PC-3 (cell line): ENCODE measurements at places on chromosomes 3 and 15. TPM values are rescaled to one million over a fixed set of nuclear protein-coding genes. Genes with fewer than 3 reads are reported as not detected.

Gene TERB2
- not detected in 2 replicates for total RNA-seq

Gene RGMA
- 1.3 and 2.5 TPM in 2 replicates for total RNA-seq

Gene ABI3BP
- 23.4 and 31.6 TPM in 2 replicates for total RNA-seq

GRCh38 chr3:128621234-128621633 lies 29.4 kb downstream of the RPN1 start:
- no peak for DNase-seq
- H3K36me3 ChIP-seq: peaks cover 59% of the 10 kb centered on the region
- H3K27ac ChIP-seq: no peak overlapping the region
- H3K4me1 ChIP-seq: no peaks in the 10 kb centered on the region

DNA sequence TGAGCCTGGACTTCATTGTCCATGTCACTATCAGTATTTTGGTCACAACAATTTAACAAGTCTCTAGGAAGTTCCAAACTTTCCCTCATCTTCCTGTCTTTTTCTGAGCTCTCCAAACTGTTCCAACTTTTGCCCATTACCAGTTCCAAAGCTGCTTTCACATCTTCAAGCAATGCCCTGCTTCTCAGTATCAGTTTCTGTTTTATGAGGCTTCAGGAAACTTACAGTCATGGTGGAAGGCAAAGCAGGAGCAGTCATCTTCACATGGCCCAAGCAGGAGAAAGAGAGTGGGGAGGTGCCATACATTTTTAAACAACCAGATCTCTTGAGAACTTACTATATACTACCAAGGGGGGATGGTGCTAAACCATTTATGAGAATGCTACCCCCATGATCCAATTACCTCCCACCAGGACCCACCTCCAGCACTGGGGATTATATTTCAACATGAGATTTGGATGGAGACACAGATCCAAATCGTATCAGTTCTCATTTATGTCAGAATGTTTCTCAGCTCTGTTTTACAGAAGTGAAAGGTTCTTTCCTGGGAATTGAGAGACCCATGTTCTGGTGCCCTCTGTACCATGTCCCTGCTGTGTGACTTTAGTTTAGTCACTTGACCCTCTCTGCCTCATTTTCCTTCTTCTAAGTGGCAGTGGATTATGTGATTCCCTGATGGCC lies 169.7 kb downstream of the PLCL2 start:
- H3K36me3 ChIP-seq: no peaks in the 10 kb centered on the region
- H3K27me3 ChIP-seq: no peaks in the 10 kb centered on the region
- no peak for DNase-seq
- H3K4me3 ChIP-seq: no peak overlapping the region

GRCh38 chr3:73555076-73555475 lies 69.7 kb downstream of the PDZRN3 start:
- no peak overlapping the region for H3K4me3 ChIP-seq
- H3K27ac ChIP-seq: no peak overlapping the region
- no peak for DNase-seq
- H3K36me3 ChIP-seq: no peaks in the 10 kb centered on the region
- no peaks in the 10 kb centered on the region for H3K27me3 ChIP-seq

- H3K27me3 ChIP-seq: no peaks in the 10 kb centered on the region
- no peak for DNase-seq
- H3K36me3 ChIP-seq: no peaks in the 10 kb centered on the region; the same call in 1 of the 2 replicates
- peak overlapping the region; percentile 84 for H3K4me3 ChIP-seq
- peak overlapping the region; percentile 97 for H3K27ac ChIP-seq
- peaks cover 32% of the 10 kb centered on the region for H3K4me1 ChIP-seq
These were observed 72.0 kb upstream of the MAP4 start for GRCh38 chr3:48088056-48088748.

DNA sequence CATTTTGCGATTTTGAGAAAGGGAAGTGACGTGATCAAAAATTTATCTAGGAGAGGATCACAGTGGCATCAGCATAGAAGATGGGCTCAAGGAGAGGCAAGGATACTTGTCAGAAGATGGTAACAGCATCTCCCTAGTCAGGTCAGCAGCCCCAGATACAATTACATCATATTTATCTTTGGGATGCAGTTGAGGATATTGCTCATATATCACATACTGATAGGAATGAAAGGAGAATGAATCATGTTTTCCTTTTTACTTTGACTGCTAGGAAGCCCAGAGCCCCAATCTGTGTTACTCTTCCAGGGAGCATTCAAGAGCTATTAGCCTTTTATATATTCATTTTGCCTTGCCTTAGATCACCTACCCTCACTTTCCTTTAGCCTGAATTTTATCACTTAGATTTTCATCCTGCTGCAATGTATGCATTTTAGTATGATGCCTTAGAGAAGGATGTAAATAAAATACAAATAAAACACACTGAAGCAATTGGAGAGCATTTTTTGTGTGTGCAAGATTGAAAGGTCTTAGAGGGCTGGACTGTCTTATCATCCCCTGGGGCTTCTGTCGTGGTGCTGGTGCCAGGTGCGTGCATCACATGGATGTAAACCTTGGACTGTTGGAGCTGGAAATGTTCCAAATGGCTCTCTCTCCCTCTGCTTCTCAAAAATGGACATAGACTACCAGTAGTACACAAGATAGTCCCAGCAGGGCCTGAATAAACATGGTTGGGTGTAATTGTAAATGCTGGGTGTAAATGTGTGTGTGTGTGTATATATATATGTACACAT lies 40.3 kb downstream of the CORO2B start:
- H3K27me3 ChIP-seq: no peaks in the 10 kb centered on the region
- no peak overlapping the region for H3K4me3 ChIP-seq
- no peaks in the 10 kb centered on the region for H3K36me3 ChIP-seq
- H3K4me1 ChIP-seq: no peaks in the 10 kb centered on the region
- H3K27ac ChIP-seq: no peak overlapping the region

GRCh38 chr3:141849056-141849815 lies 27.2 kb upstream of the ATP1B3 start:
- H3K27me3 ChIP-seq: no peaks in the 10 kb centered on the region
- H3K4me1 ChIP-seq: no peaks in the 10 kb centered on the region; the same call in 1 of the 2 replicates

GRCh38 chr3:40097131-40098117 lies 212.1 kb upstream of the EIF1B start:
- no peak overlapping the region for H3K4me3 ChIP-seq
- H3K27me3 ChIP-seq: peaks cover 16% of the 10 kb centered on the region; the same call in 1 of the 2 replicates
- H3K36me3 ChIP-seq: no peaks in the 10 kb centered on the region
- H3K4me1 ChIP-seq: no peaks in the 10 kb centered on the region
- DNase-seq: peak; percentile 6
- H3K27ac ChIP-seq: no peak overlapping the region

GRCh38 chr3:14548321-14548729 lies 8.2 kb upstream of the GRIP2 start:
- no peaks in the 10 kb centered on the region for H3K27me3 ChIP-seq

DNA sequence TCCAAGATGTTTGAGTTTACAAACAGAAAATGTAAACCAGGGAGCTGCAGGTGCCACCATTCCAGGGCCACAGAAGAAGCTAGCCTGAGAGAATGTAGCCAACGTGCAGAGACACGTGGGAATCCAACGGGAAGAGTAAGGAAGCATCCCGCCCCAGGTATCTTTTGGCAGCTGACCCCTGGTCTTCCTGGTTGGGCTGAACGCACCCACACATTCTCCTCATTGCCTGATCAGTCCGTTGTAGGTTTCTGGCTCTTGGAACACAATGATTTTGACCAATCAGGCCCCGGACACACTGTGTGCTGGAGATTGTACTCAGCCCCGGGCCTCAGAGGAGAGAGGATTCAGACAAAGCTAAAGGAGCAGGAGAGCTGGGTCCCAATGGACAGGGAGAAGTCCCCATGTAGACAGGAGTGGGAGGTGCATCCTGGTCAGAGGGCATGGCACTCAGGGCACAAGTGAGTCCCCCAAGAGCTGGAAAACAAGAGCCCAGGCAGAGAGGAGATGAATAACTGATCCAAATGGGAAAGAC lies 102.3 kb downstream of the TPRA1 start:
- no peak overlapping the region for H3K27ac ChIP-seq
- DNase-seq: no peak
- H3K27me3 ChIP-seq: no peaks in the 10 kb centered on the region

DNA sequence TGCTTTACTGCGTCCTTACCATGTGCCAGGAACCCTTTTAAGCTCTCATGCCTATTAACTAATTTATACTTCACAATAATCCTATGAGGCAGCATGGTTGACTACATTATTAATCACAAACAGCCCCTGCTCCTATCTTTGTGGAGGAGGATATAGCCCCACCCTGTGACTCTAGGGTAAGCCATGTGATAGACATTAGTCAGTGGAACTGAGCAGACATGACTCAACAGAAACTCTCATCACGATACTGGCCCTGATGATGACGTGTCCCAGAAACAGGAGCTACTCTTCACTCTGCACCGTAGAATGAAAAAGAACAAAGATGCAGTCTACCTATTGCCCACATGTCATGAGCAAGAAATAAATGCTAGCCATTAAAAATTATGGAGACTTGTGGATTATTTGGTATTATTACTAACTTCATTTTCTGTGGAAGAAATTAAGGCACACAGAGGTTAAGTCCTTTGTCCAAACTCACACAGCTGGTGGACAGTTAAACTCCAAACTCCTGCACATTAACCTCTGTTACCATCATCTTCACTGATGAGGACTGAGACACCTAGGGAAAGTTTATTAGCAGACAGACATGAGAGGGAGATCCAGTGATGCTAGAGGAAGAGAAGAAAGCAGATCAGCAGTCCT lies 51.2 kb downstream of the CFAP20DC start:
- DNase-seq: peak; percentile 98
- H3K36me3 ChIP-seq: no peaks in the 10 kb centered on the region
- H3K4me3 ChIP-seq: no peak overlapping the region
- no peaks in the 10 kb centered on the region for H3K27me3 ChIP-seq
- peaks cover 19% of the 10 kb centered on the region for H3K4me1 ChIP-seq

DNA sequence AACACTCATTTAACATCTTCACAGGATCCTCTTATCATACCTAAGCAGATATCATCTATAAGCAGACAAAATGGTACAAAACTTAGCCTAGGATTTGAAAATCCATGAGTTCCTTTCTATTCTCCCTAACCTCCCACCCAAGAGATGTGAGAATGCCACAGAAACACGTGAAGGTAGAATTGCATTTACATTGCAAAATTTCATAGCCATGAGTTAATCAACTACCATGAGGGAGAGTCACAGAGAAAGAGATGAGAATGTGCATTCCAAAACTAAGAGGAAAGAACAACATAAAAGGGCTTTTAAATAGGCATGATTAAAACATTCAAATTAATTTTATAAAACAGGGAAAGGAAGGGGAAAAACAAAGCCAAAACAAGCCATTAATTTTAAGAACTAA lies 806.2 kb downstream of the NTRK3 start:
- no peak overlapping the region for H3K27ac ChIP-seq
- H3K36me3 ChIP-seq: no peaks in the 10 kb centered on the region

DNA sequence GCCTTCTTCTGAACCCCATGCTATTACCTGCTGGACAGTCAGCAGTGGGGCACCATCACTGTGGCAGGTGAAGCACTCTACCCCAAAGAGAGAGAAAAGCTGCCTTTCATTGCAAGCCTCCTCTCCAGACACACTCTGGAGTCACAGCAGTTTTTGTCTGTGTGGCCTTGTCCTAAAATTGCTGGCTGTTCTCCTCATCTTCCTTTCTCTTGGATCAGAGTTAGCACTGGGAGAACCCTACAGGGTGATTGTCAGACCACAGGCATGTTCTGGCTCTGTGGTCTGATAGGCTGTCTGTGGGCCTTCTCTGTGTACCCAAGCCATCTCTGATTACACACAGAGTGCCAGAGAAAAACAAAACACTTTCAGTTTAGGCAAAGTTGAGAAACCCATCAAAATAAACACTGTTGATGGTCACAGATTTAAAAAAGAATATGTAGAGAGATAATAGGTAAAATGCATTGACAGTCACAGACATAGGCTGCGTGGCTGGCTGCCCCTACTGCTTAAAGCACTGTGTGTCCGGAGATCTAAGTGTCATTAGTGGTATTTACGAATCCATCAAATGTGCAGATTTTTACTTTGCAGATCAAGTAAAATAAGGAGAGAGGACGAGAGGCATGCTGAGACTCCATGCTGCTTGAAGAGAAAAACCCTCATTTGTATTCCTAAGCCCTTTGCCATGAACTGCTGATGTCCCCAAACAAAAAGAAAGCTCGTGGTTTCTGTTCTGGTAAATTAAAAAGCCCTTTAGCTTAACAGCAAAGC lies 689.9 kb downstream of the TUSC7 start:
- no peak overlapping the region for H3K27ac ChIP-seq
- H3K4me1 ChIP-seq: no peaks in the 10 kb centered on the region
- DNase-seq: no peak
- H3K4me3 ChIP-seq: no peak overlapping the region
- H3K36me3 ChIP-seq: no peaks in the 10 kb centered on the region

DNA sequence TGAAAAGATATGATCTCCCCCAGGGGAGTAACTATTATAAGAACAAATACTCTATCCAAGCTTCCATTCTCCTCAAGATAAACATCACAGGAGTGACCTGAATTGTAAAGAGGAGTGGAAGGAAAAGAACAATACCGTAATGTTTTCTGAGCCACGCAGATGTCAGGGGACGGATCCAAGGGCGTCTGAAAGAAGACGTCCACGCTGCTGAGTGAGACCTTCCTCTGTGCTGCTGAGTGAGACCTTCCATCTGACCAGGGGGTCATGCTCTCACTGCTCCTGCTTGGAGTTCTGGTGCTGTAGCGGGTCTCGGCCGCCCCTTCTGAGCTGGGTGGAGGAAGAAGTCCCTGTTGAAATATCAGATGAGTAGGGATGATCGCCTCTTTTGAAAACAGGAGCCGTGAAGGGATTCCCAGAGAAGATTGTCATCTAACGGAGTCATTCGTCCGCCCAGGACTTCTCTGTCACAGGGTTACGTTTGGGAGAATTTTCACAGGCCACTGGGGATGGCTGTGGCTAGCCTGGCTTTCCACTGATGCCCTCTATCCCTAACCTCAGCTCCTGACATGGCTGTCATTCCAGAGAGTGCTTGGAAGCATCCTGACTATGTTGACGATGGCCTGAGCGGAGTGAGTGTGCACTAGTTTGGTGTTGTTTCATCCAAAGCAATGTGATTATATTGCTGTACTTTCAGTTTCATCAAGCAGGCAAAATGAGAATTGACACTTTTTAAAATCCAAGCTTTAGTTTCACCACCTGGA lies 184.9 kb downstream of the APBA2 start:
- no peaks in the 10 kb centered on the region for H3K36me3 ChIP-seq
- no peak overlapping the region for H3K4me3 ChIP-seq
- no peak for DNase-seq
- H3K4me1 ChIP-seq: peaks cover 9% of the 10 kb centered on the region; the same call in 1 of the 2 replicates
- H3K27me3 ChIP-seq: no peaks in the 10 kb centered on the region

- H3K4me1 ChIP-seq: no peaks in the 10 kb centered on the region
- no peak for DNase-seq
- H3K4me3 ChIP-seq: no peak overlapping the region
- no peaks in the 10 kb centered on the region for H3K36me3 ChIP-seq
These were observed 70.7 kb upstream of the LSAMP start for GRCh38 chr3:116515973-116516372.

DNA sequence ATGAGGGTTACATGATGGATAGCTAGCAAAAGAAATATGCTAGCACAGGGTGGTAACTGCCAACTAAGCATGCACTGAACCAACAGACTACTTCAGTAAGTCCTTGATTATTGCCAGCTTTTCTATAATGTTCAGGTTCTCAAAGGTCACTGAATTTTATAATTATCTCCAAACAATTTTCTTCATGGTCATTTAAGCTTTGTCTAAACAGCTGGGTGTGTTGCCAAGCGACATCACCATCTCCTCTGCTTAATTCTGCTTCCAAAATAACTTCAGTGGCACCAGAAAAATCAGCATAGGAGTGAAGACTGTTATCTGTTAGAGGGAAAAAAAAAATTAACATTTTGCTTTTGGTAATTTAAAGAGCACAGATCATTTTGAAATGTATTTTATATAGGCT lies 54.6 kb upstream of the TOP2B start:
- H3K27ac ChIP-seq: no peak overlapping the region
- peaks cover 6% of the 10 kb centered on the region; the same call in 1 of the 2 replicates for H3K36me3 ChIP-seq
- H3K27me3 ChIP-seq: no peaks in the 10 kb centered on the region
- no peak overlapping the region for H3K4me3 ChIP-seq
- no peaks in the 10 kb centered on the region for H3K4me1 ChIP-seq
